ENCODE measurements at places on chromosomes 5 and 9. TPM values are rescaled to one million over a fixed set of nuclear protein-coding genes. Genes with fewer than 3 reads are reported as not detected.

ASS1 gene
- 9.4 TPM for total RNA-seq

LCN12 gene
- total RNA-seq: 1.2 TPM

PRR7 gene
- 30.9 TPM for total RNA-seq

PCDHGA5 gene
- 0.63 TPM for total RNA-seq

TOPORS gene
- 18.5 TPM for total RNA-seq

SLC1A1 gene
- total RNA-seq: 32.1 TPM

PROB1 gene
- total RNA-seq: 2.7 TPM

JMY gene
- total RNA-seq: 2.8 TPM

PLPPR1 gene
- not detected for total RNA-seq

GRCh38 chr5:2851895-2852294 is 100.4 kb upstream of the IRX2 start:
- no peak for DNase-seq

DNA sequence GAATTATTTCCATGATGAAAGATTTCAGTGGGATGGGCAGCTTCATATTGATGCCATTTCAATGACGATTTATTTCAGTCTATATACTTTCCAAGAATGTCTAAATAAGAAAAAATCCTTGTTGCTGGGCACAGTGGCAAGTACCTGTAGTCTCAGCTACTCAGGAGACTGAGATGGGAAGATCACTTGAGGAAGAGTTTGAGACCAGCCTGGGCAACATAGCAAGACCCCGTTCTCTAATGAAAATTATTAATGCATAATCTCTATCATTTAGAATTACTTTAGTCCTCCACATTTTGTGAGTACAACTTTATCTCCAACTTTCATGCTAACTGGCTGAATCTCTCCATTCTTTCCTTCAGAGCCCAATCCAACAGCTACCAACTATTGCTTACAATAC is 52.5 kb downstream of the PTBP3 start:
- DNase-seq: no peak

GRCh38 chr5:32559411-32559810 is 25.9 kb upstream of the SUB1 start:
- no peak for DNase-seq

GRCh38 chr5:177493795-177494345 is 3.5 kb downstream of the PDLIM7 start:
- DNase-seq: no peak

GRCh38 chr9:135415586-135415985 is 64.0 kb upstream of the PPP1R26 start:
- DNase-seq: no peak

- DNase-seq: no peak
Observed at GRCh38 chr5:16600397-16600796, 16.4 kb downstream of the RETREG1 start.

Data from epithelial cell of proximal tubule (primary cell).